ENCODE measurements at places on chromosomes 6 and 20.

- no peak for DNase-seq
These were observed 3.7 kb downstream of the SAYSD1 start for GRCh38 chr6:39111280-39111679.

DNA sequence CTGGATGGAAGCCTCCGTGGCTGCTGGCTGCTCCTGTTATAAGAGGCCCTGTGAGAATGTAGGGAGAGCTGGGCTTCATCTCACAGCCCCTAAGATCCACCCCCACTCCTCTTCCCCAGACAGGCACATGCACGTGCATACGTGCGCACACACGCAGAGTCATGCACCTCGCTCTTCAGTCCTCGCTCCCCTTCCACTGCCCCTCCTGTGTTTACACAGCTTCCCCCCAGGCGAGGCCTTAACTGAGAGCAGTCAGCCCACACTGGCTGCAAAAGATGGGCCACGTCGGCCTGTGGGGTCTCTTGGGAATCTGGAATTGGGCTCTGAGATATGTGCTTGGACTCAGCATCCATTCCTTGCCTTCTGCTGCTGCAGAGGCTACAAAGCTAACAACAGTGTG is 35.2 kb upstream of the MLN start:
- DNase-seq: no peak

- DNase-seq: no peak
These were observed 4.0 kb upstream of the CAP2 start for GRCh38 chr6:17389274-17389847.

DNA sequence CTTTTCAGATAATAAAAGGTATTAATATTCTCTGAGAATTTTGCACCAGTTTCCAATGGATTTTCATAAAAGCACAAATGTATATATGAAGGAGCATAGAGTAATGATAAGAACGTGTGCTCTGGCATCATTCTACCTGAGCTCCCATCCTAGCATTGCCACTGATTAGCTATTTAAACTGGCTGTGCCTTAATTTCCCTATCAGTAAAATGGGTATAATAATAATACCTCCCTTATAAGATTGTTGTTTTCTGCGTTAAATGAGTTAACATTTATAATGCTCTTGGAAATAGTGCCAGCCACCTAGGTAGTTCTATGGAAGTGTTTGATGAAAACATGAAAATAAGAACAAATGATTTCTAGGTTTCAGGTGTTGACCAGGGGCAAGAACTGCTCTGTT is 11.2 kb downstream of the ZKSCAN3 start:
- DNase-seq: no peak

DNA sequence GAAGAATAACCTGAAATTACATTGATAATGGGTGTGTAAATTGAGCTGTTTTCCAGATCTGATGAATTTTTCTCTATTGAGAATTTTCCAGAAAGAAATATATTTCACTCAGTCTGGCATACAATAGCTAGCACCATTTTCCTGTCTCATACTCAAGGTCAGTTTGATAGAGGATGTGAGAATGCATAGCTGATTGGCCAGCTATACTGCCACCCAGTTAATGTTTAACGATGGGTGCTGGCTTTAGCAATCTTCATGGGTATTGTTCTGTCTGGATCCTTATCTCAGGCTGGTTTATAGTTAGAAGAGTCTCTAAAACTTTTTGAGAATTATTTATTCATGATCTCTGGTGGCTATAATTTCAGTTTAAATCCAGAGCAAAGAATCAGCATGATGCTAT is 147.4 kb downstream of the HDGFL1 start:
- no peak for DNase-seq

DNA sequence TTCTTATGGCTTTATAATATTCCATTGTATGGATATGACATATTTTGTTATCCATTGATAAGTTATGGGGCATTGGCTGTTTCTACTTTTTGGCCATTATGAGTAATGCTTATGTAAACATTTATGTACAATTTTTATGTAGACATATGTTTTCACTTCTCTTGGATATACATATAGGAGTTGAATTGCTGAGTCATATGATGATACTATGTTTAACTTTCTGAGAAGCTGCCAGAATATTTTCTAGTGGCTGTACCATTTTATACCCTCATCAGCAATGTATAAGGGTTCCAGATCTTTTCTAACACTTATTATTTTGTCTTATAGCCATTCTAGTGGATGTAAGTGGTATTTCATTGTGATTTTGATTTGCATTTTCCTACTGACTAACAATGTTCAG is 23.1 kb downstream of the OTOR start:
- no peak for DNase-seq

GRCh38 chr20:10603378-10603777 is 70.4 kb downstream of the JAG1 start:
- DNase-seq: no peak

GRCh38 chr6:138378463-138378862 is 758 bp downstream of the SMIM28 start:
- DNase-seq: no peak

All from activated naive CD4-positive, alpha-beta T cell treated with Interleukin-2 at 50 U/mL for 16 hours (primary cell).